HT-29 (cell line): ENCODE measurements at places on chromosomes 7 and 10. TPM values are rescaled to one million over a fixed set of nuclear protein-coding genes. Genes with fewer than 3 reads are reported as not detected.

- DNase-seq = no peak
Observed at GRCh38 chr10:131963350-131963749, 18.4 kb downstream of the BNIP3 start.

DNA sequence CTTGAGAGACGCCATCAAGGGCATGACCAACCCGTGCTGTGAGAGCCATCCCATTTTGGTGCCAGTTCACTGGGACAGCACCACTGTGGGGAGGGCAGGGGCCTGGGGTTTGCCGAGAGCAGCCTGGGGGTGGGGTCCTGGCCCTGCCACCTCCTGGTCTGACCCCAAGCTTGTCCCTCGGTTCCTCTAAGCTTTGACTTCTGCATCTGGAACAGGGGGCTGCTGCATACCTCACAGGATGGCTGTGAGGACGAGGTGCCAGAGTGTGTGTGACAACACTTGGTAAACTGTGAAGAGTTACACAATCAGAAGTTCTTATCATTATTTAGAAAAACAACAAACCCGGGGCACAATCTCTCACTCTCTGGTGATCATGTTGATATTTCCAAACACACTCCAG is 89.9 kb downstream of the CRTAC1 start:
- no peak for DNase-seq

DNA sequence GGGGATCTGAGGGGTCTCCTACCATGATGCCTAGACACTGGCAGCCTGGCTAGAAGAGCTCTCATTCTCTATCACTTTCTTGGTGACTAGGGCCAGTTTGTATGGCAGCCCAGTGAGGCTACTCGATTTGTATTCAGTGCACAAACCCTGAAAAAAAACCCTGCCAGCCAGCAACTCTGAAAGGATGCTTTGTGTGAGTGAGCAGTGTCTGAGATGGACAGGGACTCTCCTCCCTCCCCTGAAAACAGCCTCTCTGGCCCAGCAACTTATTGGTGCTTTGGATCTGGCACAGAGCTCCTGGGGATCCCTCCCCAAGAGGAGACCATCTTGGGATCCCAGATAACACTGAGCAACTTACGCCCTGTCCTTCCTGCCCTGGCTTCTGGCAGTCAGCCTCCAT is 10.8 kb upstream of the LRRC4 start:
- no peak for DNase-seq

DNA sequence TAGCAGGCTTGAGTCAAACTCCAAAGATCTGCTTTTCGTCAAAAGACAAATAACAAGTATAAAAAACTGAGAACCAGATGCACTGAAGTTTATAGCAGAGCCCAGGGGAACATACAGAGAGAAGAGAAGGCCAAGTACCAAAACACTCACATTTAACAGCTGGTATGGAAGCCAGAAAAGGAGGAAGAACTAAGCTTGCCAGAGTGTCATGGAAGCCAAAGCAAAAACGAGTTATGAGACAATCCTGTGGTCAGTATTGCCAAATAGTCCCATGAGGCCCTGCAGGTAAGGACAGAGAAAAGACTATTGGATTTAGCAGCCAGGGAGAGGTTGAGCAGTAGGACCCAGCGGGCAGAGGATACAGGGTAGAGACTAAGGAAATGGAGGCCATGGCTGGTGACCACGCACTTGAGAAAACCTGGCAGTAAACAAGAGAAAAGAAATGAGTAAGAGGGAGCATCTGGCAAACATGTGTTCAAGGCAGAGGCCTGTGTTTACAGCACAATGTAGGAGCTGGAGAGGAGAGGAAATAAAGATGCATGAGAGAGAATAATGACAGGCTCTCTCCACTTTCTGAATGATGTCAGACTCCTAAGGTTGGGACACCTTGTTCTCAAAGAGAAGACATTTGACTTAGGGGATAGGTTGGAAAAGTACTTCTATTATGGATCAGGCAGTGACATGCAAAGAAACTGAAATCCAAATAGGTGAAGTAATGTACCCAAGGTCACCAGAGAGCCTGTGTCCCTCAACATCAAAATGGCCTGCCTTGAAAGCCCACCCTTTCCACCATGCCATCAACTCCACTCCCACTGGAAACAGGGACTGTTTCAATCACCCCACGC is 9.1 kb downstream of the CREB3L2 start:
- DNase-seq = no peak

- DNase-seq = peak; percentile 98
Observed at GRCh38 chr10:70331486-70332268, 47.9 kb upstream of the NPFFR1 start.

- no peak for DNase-seq
Observed at GRCh38 chr7:18049262-18049661, 21.6 kb upstream of the PRPS1L1 start.

DNA sequence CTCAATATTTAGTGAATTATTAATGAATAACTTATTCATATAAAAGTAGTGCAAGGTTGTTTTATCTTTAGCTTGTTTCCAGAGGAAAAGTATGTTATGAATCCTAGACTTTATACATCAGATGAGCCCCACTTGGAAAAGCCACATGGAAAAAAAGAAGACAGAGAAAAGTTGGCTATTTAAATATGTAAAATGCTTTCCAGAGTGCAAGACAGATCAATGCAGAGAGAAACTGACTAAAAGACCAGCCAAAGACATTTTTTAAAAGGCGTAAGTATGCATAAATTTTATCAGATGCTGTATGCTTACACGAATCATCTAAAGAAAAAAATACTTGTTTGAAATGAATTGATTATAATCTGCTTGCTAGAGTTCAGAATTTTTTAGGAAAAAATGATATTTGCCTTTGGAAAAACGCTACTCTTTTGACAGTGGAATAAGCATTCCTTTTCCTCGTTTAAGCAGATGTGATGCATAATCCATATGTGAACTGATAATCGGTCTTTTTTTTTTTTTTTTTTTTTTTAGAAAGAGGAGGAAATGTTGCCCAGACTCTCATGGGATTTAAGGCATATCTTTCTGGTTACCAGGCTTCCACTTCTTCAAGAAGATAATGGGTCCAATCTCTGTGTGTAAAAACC is 70.7 kb downstream of the RELN start:
- DNase-seq = no peak

- no peak for DNase-seq
Observed at GRCh38 chr10:73627300-73627699, 14.0 kb downstream of the MYOZ1 start.

DNA sequence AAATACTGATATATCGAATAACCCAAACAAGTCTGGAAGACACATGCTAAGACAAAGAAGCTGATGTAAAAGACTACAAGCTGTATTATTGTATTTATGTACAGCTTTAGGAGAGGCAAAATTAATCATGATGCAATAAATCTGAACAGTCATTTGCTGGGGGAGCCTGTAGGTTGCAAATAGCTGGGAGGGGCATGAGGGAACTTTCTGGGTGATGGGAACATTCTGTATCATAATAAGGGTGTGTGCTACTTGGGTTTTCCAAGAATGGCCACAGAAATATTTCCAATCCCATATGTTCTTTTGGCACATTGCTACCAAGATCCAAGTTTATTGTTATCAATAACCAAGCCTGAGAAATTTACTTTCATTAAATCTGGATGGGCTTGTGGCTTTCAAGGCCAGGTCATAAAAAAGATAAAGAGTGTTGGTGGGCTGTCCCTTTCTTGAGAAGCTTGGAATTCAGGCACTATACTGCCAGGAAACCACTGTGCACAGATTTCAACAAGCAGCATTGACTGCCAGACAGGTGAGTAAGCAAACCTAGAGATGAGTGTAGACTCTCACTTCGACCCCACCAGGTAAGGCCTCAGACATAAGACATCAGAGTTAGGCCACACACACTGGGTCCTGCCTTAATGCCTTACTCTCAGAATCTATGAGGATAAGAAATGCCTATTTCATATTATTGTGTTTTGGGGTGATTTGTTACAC is 629.7 kb upstream of the FZD8 start:
- no peak for DNase-seq

DNA sequence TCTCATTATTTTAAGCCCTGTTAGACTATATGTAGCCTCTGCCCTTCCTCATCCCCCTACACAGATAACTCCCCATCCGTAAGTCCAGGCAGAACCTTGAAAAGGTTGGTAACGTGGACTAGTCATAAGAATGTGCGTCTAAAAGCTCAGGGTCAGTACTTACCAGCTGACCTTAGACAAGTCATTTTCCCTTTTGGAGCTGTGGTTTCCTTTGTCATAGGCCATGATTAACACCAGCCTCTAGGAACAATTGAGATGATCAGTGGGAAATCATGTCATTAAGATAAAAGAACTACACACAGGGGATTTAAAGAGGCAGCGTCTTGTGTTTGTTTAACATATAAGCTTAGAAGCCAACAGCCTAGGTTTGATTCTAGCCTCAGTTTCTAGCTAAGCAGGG is 6.9 kb upstream of the UNC5B start:
- DNase-seq = no peak

DNA sequence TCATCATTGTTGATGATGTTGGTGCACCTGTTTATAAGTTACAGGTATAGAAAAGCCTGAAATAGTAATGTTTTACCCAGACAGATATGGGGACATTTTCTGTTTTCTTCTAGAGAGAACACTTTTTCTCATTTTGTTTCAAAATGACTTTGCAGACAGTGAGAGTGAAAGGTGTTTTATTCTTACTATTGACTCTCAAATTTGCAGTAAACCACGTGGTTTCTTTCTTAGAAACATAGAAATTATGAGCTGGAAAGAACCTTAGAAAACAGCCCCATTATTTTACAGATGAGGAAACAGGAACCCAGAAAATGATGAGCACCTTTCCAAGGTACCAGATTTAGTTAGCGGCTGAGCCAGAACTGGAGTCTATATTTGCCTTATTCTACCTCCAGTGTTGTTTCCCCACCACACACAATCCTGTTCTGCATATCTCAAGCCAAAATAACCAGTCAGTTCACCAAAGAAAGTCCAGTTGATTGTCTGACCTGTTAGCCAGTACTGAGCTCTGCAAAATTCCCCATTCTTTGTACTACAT is 138.9 kb upstream of the AHR start:
- no peak for DNase-seq

DNA sequence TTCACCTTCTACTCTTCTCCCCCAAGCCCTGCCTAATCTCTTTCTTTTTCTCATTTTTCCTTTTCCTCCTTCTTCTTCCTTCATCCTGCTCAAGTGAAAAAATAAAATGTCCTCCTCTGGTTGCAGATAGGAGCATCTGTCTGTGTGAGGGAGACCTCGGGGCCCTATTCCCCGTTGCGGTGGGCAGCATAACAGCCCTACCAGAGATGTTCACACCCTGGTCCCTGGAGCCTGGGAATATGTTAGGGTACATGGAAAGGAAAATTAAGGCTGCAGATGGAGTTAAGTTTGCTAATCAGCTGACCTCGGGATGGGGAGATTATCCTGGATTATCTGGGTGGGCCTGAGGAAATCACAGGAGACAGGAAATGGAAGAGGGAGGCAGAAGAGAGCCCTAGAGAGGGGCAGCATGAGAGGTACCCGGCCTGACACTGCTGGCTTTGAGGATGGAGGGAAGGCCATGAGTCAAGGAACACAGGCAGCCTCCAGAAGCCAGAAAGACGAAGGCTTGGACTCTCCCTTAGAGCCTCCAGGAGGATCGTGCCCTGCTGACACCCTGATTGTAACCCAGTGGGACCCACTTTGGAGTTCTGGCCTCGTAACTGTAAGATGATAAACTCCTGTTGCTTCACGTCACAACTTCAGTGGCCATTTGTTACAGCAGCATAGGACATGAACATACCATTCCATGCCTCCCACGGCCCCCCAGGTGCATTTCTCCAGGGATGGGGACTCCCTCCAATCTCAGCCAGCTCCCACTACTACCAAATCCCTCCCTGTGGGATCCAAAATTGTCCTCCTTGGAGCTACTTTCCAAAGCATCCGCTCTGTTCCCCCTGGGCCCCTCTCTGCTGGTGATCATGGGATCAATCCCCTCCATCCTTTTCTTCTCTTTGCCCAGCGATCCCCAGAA is 39.0 kb upstream of the ZMIZ1 start:
- DNase-seq = no peak

GRCh38 chr7:131357282-131357880 is 29.7 kb downstream of the MKLN1 start:
- DNase-seq = no peak

DNA sequence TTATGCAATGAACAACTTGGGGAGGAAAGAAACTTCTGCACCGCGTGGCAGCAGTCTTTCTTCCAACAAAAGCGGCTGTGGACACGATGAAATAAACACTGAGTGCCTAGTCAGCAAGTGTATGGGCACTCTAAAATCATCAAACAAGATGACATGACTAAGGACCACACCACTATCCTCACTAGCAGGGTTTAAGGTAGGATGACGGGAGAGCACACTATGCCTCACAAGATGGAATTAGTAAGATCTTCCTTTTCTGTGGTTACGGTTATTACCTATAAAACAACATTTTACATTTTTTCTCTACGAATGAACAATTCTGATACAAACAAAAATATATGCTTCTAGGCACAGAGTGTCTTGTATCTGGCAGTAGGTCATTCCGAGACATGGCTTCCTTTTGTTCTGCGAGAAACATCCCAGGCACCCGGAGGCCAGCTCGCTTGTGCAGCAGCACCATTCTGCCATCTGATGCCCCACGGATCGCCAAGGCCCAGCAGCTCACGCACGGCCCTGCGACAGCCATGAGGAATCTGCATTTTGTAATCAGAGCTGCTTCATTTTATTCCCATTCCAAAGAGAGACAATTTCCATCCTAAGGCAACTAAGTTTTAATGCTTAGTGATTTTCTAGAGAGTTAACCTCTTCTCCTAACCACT is 54.1 kb upstream of the NCAPG2 start:
- no peak for DNase-seq

DNA sequence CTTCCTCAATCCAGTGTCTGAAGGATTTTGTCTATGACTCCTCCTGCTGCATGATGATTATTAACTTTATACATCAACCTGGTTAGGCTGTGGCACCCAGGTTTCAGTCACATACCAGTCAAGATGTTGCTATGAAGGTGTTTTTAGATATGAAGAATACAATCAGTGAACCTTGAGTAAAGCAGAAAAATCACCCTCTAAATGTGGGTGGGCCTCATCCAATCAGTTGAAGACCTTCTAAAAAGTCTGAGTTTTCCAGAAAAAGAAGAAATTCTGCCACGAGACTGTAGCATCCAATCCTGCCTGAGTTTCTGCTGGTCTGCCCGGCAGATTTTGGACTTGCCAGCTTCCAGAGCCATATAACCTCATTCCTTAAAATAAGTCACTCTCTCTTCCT is 126.1 kb upstream of the FRMD4A start:
- DNase-seq = no peak

Gene AOAH
- not detected in 2 replicates for total RNA-seq

Gene C10orf105
- 0.20 TPM in 1 of 2 replicates, not detected in the other for total RNA-seq

Gene TAF3
- 2.3 and 2.5 TPM in 2 replicates for total RNA-seq

Gene SH2D4B
- total RNA-seq = not detected in 2 replicates

Gene BRI3
- 206 and 239 TPM in 2 replicates for total RNA-seq

Gene GSTO2
- 31.4 and 31.8 TPM in 2 replicates for total RNA-seq
